NB4 (cell line): ENCODE measurements at places on chromosomes 7 and 10.

DNA sequence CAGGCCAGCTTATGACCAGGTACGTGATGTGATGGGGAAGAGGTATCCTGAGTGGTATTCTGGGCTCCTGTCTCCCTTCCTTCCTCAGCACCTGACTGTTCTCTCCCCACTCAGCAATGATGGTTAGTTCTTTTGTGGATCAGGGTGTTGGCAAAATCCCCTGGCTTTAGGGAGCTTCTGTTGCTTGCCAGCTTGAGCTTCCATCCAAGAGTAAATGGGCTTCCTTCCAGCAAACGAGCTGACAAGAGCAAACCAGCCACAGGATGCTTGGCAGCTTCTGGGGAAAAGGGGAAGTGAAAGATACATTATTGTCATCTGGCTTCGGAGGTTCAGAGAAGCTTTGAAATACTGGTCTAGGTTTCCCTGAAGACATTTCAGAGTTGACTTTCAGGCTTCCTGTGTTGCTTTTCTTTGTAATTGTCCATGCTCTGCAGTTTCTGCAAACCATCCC, 5.2 kb downstream of the DUSP5 start:
- peak; percentile 91 for DNase-seq

DNA sequence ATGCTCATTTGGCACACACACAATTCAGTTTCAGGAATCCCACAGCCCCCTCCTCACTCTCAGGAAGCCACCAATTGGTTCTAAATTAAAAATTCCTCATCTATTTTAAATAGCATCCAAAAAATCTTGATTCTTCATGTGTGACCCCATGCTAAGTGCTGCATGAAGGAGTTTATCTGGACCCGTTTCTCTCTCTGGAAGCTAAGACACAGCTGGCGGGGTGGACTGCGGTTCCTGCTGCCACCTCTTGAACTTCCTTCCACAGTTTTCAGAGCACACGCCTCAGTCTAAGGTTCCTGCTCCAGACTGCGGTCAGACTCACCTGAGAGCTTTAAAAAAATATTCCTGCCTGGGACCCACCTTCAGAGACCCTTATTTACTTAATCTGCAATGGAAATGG, 34.5 kb downstream of the LYZL1 start:
- DNase-seq: no peak

DNA sequence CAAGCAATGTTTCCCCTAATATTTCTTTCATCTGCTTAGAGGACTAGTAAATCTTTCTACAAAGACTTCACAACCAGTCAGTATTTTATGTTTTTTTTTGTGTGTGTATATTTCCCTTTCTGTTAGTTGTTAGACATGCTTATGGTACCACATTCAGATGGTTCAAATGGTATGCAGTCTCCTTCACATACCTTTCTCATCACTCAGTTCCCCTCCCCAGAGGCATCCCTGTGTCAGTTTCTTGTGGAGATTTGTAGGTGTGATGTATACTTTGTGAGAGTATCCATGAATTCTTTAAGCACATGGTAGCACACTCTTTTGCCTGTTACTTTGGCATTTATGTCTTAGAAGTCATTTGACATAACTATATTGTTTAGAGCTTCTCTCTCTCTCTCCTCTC, 4.4 kb downstream of the ZNF485 start:
- DNase-seq: no peak

- DNase-seq: no peak
Measured at GRCh38 chr7:31067491-31067890, 15.4 kb downstream of the ADCYAP1R1 start.

- DNase-seq: no peak
Measured at GRCh38 chr10:1195828-1196227, 139.6 kb downstream of the WDR37 start.

DNA sequence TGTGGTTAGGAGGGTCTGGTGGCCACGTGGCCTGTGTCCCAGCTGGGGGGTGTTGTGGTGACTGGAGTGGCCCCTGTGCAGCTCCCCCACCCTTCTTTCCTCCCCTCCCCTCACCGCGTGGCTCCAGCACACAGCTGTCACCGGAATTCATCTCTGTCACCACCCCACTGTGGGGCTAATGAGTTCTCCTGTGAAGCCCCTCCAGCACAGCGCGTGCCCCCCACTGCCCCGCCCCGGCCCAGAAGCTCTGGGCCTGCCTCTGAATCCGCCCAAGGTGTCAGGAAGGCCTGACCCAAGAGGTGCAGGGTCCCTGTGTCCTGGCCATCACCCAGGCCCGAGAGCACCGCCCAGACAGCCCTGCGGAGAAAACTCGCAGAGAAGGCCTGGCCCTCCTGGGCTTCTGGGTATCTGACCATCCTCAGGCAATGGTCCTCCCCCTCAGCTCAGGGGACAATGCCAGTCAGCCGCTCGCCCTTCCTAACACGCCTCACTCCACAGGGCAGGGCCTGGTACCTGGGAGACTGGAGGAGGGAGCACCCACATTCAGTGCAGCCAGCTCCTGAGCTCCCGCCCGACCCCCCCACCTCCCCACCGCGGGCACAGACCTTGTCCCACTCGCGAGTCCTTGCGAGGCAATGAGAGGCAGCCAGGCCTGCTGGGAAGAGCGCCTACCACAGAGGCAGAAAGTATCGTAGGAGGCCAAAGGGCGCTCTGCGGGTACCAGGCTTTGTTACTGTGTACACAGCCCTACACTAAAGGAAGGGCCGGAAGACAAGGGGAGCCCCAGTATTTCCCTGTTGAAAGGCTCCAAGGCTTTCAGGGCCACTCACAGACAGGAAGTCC, 38.2 kb downstream of the GBX1 start:
- no peak for DNase-seq

DNA sequence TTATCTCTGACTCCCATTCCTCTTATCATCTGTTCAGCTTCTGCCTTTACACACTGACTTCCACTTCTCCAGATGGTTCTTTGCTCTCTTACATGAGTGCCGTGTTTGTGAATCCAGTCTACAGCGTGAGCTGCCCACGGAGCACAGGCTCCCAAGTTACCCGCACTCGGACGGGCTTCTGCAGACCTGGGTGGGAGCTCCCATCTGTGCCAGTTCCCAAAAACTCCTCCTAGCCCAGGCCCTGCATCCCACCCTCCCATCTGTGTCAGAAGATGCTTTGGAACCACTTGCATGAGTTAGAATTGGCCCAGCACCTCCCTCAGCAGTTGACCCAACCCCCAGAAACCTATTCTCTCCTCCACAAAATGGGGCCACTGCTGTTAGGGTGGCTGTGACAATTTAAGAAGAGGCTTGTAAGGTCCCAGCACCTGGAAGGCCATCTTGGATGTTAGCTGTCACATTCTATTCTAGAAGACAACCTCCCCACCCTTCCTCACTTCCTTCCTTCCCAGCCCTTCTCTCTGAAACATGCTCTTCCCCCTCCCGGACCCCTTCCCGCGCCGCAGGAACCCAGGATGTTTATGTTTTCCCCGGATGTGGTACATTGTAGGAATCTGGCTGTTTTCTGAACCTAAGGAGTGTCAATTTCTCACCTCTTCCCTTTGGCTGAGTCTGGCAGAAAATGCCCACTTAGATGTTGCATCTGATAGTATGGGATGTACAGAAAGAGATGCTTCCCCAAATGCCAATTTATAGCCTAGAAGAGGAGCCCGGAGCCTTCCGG, 79.2 kb downstream of the CCDC3 start:
- DNase-seq: no peak

- DNase-seq: peak; percentile 46
Measured at GRCh38 chr10:100838986-100839385, 73.8 kb upstream of the SLF2 start.

DNA sequence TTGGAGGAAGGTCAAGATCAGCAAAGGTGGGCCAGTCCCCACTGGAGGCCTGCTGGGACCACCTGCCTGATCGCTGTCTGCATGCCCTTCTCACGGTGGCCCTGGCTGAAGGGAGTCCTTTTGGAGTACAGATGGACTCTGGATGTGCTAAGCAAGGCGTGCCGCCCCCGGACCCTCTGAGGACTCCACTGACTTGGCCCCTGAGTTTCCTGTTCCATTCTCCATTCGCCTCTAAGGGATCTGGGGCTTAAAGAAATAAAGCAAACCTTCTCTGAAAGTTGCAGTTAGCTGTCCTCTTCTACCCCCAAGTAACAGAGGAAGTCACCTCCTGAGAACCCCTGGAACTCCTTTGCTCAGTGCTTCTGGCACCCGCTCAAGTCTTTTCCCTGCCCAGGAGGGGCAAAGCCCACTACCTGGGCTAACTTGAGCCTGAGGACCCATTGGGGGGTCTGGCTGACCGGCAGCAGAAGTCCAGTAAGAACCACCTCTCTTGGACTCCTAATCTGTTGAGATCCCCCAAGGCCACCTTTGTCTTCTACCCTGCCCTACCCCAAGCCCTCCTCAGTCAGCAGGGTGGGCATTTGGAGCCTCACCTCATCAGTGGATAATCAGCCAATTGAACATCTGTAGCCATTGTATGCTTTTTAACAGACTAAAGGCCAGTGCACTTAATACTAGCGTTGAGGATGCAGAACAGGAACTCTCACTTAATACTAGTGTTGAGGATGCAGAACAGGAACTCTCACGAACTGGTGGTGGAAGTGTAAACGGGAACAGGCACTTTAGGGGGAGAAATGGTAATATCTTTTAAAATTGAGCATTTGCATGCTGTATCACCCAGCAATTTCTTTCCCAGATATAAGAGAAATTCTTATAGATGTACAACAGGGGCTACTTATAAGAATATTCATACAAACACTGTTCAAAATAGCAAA, 2.2 kb downstream of the TBATA start:
- DNase-seq: no peak

GRCh38 chr7:748446-748845, 21.4 kb upstream of the PRKAR1B start:
- DNase-seq: no peak

DNA sequence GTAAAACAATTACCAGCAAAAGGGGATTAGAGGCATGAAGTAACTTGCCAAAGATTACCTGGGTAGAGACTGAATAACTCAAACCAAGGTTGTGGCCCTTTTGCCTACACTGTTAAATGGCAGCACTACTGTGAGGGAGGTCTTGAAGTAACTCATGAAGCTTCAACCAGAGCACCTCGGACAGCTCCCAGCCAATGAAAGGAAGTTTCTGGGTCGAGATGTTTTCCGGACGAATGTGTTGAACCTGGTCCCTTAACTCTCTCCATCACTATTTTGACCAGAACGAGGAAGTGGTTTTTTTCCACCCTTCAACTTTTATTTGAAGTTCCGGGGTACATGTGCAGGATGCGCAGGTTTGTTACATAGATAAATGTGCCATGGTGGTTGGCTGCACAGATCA, 133.6 kb upstream of the PRKCQ start:
- peak; percentile 7 for DNase-seq

- DNase-seq: no peak
Measured at GRCh38 chr7:109964780-109965179, 1126.1 kb upstream of the LRRN3 start.

- peak; percentile 75 for DNase-seq
Measured at GRCh38 chr10:30863516-30864210, 168.0 kb downstream of the ZNF438 start.

DNA sequence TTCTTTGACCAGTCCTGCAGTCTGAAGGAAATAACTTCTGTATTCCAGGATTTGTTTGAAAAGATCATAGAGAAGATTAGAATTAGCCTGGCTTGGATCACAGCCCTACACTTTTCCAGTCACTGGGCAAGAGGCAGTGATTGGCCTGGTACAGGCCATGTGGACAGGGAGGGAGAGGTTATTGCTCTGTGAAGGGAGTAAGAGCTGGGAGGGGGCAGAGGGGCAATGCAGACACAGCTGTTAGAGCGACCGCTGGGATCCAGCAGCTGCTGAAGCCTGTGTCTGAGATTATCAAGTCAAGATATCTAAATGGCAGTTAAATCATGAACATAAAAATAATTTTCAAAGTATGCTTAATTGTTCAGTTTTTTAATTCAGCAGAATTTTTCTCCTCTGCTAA, 257.3 kb downstream of the SDK1 start:
- no peak for DNase-seq

GRCh38 chr10:100970076-100970913, 991 bp downstream of the SEMA4G start:
- no peak for DNase-seq

DNA sequence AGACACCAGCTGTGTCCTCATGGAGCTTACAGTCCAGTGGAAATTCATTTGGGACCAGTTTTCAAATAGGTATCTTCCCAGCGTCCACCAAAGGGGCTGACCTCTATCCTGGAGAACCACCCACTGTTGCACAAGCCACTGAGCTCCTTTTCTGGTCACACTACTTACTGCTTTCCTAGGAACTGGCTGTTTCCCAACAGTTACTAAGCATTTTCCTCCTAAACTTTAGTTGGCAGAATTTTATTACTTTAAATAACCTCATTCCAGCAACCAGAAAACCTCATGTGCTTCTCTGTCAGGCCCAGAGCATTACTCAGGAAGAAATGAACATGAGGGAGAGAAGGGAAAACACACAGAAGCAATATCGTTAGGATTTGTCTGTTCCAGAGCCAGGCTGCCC, 183.1 kb downstream of the GPAM start:
- no peak for DNase-seq

- no peak for DNase-seq
Measured at GRCh38 chr7:35905555-35905954, 104.7 kb downstream of the SEPTIN7 start.

- no peak for DNase-seq
Measured at GRCh38 chr10:494149-494542, 195.3 kb downstream of the DIP2C start.

DNA sequence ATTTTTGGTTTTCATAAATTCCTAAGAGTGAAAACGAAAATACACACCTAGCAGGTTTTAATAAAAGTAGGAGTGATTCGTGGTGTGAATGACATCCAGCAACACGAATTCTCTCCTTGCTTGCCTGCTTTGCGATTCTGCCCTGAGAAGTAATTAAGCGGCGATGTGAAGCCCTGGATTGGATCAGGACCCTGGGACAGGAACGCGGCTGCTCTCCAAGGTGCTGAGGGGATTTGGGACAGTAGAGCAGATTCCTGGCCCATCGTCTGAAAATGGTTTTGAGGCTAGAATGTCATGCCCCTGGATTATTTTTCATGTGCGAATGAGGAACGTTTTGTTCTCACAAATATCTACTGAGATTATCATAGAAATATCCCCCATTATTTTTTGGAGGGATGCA, 7.8 kb downstream of the NPS start:
- peak; percentile 9 for DNase-seq

GRCh38 chr7:20362574-20363253, 32.0 kb downstream of the ITGB8 start:
- DNase-seq: no peak

DNA sequence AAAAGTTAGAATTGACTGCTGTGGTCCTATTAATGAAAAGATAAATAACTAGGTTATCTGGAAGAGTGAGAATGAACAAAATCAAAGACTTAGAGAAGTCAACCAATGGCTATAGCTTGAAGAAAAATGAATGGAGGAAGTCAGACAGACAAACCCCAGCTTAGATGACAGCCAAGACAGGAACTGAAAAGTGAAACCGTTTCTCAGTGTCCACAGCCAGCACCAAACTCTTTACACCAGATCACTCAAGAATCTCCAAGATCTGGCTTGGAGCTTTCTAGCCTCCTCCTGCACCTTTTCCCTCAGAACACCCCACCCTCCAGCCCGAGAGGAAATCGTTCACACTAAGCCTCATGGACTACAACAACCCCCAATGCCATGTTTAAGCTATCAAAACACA, 167.0 kb downstream of the SFMBT2 start:
- DNase-seq: no peak

DNA sequence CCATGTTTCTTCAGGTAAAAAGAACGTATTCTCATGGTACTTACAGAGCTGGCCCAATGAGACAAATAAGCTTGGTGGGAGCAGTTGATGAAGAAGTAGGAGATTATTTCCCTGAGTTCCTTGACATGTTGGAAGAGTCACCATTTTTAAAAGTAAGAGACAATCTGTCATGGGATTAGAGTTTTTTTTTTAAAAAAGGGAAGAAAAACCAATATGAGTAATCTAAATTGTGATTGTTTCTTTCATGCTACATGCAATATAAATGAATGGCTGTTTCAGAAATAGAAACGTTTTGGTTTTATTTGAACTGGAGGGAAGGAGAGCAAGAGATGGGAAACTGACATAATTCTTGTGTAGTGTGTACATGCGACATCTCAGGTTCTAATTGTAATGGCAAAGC, 32.8 kb downstream of the TMEM60 start:
- DNase-seq: no peak
